NCI-H1436 treated with DMSO at 0.1 percent for 48 hours (cell line): ENCODE measurements at places on chromosomes 4 and X.

DNA sequence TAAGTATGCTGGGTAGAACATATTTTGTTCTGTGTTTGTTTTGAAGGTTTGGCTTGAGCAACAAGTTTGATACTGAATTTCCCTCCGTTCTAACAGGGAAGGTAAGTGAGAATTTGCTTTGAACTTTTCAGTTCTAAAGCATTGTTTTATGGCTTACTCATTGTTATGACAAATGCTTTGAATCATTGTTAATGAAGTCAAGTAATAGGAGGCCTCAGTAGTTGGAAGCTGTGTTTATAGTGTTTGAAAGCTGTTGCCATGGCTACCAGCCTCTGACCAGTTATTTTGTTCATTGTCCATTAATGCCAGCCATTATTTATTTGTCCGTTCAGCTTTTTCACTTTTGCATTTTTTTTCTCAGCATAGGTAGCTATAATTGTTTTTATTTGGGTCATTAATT, 14.4 kb downstream of the CHIC1 start:
- no peak for DNase-seq

- DNase-seq = peak; percentile 74
These were observed 13.7 kb upstream of the SCOC start for GRCh38 chr4:140359562-140360427.

DNA sequence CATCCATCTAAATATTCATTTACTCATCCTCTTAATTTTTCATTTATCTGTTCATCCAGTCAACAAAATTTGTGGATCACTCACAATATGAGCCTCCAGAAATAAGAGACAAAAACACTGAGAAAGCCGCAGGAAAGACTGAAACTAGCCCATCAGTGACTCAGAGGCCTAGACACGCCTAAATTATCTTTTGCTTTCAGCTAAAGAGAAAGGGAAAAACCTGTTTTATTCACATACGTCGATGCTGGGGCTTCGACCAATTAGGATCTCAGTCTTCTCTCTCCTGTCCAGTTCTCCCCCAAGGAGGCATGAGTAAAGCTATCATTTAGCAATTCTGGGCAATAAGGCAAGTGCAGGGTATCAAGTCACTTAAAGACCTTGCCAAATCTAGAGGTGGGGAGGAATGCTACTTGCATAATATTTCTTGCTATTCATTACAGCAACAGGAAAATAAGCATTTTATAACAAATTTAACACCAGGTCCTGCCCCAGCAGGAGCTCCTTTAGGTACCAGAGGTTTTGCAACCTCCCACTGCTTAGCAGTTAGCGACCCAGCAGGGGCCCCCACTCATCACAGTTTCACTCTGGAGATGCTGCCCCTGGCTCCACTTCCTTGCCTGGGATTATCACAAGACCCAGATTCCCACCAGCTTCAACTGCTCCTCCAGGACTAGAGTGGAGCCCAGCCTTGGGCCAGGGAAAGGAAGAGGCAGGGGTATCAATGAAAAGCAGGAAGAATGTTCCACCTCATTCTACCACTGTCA, 30.1 kb upstream of the TMEM154 start:
- DNase-seq = no peak

DNA sequence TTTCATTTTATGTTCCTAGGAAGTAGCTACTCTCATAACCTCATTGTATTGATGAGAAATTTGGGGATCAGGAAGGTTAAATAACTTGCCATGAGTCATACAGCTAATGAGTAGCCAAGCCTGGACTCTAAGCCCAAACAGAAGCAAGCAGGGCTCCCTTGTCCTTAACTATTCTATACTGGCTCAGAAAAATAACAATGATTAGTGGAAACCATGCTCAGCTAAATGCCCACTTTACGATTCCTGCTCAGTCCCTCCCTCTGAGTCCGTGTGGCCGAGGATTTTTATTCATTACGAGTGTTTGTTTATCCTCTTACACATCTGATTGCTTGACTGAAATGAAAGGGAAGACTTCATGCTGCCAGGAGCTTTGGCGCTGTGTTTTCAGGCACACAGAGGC, 100.9 kb downstream of the SLC34A2 start:
- DNase-seq = no peak

DNA sequence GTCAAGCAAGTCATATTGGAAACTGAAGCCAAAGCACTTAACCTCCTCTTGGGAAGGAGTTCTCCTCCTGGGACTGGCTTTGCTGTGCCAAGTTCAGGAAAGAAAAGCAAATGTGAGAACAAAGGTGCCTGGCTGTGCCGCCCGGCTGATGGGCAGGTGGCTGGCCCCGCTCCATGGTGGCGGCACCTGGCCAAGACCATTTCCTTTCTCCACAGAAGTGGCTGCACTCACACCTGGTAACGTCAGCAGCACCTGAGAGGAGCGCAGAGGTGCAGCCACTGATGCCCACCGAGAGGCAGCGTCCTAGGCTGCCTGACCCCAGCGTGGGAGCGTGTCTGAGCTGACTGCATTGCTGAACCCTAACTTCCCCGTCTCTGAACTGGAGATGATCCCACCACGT, 54.3 kb downstream of the DCTD start:
- no peak for DNase-seq

GRCh38 chrX:40081679-40082068, 16.1 kb downstream of the BCOR start:
- DNase-seq = no peak

DNA sequence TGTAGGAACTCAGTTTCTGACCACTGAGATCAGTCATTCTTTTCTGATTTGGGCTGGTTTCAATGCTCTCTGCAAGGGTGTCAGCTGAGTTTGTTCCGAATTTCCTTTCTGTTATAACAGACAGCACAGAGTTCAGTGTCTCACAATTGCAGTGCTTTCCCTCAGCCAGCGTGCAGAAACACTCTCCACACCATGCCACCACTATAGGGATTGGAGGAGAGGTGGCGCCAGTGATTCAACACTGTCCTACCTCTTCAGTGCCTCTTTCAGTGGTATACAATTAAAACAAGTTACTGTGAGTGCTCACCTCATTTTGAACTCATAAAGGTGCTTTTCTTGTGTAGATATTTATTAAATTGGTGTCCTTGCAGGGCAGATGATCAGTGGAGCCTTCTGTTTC, 413.2 kb upstream of the CXorf51B start:
- DNase-seq = no peak

GRCh38 chr4:851701-852430, 25.9 kb upstream of the CPLX1 start:
- no peak for DNase-seq

DNA sequence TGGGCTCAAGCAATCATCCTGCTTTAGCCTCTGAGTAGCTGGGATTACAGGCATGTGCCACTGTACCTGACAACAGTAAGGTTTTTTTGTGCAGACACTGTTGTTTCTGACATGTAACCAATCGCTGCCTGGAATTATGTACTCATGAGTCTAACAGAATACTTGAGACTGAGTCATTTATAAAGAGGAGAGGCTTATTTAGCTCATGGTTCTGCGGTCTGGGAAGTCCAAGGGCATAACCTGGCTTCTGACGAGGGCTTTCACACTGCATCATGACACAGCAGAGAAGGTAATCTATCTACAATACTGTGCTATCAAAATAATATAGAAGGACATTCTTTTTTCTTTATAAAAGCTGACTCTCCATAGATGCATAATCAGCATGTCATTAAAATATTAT, 115.5 kb upstream of the STOX2 start:
- no peak for DNase-seq

DNA sequence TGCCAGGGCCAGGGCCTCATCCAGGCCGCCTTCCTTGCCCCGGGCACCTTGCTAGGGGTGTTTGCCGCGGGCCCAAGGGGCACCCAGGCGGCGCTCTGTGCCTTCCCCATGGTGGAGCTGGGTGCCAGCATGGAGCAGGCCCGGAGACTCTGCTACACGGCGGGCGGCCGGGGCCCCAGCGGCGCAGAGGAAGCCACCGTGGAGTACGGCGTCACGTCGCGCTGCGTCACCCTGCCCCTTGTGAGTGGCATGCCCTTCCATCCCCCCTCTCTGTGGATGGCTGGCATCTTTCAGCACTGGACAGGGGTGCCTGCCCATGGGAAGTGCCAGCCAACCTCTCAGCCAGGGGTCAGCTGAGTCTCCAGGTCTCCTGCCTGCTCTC, 3.6 kb downstream of the PLXNB3 start:
- DNase-seq = no peak

DNA sequence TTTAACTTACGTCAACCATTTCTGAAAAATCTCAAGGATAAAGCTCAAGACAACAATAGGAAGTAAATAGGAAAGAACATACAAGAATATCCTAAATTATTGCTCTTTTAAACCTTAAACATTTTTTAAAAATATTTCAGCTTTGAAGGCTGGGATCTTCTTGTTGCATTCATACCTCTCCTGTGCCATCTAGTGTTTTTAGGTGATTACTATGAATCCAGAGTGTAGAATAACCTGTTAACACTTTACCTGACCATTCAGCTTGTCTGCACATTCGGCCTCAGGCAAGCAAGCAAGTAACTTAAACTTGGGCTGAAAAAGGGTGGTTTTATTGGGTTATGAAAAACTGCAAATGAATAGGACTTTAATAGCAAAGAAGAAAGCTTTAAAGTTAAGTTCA, 507.8 kb upstream of the INTU start:
- no peak for DNase-seq

DNA sequence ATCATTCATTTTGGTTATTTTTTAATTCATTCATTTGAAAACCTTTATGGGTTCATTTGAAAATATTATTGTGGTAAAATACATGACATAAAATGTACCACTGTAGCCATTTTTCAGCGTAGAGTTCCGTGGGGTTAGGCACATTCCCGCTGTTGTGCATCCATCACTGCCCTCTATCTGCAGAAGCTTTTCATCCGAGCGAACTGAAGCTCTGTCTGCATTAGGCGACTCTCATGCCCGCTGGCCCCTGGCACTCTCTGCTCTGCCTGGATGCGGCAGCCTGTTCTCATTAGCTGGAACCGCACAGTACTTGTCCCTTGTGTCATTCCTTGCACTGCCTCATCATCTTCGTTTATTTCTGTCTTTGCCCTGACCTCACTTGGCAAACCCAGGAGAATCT, 17.5 kb downstream of the CFAP99 start:
- DNase-seq = no peak

- no peak for DNase-seq
These were observed 72.3 kb upstream of the SH3RF1 start for GRCh38 chr4:169342906-169343564.

GRCh38 chr4:148934926-148935578, 492.8 kb upstream of the NR3C2 start:
- no peak for DNase-seq

GRCh38 chr4:166092797-166093290, 219.8 kb downstream of the TLL1 start:
- no peak for DNase-seq

DNA sequence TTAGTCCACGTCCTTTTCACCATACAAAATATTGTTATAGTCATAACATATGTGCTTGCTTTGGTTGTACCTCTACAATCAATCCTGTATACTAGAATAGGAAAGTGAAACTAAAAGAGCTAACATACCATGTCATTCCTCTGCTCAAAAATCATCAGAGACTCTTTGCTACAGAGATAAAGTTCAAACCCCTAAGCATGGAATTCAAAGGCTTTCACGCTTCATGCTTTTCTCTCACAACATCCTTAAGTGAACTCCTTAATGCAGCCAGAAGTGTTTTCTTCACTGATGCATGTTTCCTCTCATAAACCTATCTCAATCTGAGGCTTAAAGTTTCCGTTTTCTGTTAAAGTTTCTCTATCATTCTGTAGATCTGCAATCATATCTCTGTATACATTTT, 744.6 kb upstream of the IGFBP7 start:
- no peak for DNase-seq

DNA sequence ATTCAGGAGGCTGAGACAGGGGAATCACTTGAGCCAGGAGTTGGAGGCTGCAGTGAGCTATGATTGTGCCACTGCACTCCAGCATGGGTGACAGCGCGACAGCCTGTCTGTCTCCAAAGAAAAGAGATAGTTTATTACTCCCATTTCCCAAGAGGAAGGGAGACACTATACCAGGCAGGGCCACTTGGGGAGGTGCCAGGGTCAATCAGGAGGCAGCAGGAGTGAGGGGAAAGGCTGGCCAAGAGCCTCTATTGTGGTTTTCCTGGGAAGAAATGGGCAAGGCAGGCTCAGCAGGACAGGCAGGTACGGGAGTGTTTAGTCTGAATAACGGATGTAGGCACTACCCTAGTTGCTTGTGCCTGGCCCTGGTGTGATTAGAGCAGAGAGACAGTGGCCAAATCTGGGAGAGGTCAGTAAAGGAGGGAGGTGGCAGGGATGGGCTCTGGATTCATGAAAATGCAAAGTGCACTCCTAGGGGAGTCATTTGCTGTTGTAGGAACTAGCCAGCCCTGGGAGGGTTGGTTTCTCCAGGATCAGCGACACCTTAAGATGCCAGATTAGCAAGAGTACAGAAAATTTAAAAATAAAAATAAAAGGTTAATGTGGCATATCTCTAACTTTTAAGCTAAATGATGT, 20.2 kb upstream of the CDKN2AIP start:
- DNase-seq = no peak

DNA sequence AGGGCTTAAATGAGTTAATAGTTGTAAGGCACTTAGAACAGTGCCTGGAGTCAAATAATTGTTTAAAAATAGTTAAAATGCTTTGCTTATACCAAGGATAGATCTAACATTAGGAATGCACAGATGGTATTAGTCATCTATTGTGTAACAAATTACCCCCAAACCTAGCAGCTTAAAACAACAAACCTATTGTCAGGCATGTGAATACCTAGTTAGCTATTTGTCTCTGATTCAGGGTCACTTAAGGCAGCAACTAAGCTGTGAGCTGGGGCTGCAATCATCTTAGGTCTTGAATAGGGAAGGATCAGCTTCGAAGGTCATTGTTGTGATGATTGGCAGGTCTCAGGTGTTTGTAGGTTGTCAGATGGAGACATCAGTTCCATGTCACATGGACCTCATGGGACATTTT, 42.4 kb upstream of the AGA start:
- DNase-seq = no peak

GRCh38 chr4:23889814-23890341, at the start of gene PPARGC1A:
PPARGC1A (minus strand) TSS chr4:23890047; CDS start chr4:23889957, 90 bp downstream.
- DNase-seq = peak; percentile 43

DNA sequence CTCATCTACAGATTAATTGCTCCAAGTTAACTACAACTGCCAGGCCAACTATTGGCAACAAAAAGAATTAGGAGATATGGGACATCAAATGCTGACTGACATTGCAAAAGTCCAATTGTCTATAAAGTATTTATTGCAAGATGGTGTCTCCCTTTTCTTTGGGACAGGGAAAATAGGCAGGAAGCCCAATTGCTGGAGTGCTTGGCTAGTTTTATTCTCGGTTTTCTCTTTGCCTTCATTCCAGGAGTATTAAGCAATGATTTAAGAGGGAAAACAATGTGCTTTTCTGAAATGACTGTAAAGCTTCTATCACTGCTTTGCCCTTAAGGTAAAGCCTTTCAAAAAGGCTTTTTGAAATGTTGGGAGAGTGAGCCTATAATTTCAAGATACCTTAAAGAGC, 62.8 kb upstream of the DIAPH2 start:
- DNase-seq = no peak

DNA sequence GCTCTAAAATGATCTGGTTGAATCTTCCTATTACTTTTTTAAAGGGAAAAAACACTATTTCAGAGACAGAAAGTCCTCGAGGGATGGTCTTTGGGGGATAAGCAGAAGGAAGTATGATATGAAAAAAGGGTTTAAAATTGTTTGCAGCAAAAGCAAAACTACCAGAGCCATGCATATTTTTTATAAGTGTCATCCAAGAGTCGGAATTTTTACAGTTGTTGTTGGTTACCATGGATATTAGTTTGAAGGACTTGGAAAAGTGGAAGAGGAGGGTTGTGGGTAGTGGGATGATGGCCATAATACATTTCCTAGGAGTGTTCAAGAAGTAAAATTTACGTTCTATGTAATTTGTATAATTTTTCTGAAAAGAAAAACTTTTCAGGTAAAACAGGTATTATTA, 134.4 kb downstream of the PCDH7 start:
- DNase-seq = no peak

GRCh38 chr4:127631420-127631819, 1.3 kb upstream of the INTU start:
- DNase-seq = no peak
